Activated T-cell treated with anti-CD3 and anti-CD28 coated beads, Interleukin-2, amount 50 U/mL, for 72 hours (primary cell): ENCODE measurements at places on chromosomes 7 and 10.

- DNase-seq: no peak
- no peak overlapping the region for H3K27ac ChIP-seq
- H3K27me3 ChIP-seq: peaks cover 66% of the 10 kb centered on the region
Measured at GRCh38 chr7:8443576-8444467, 10.4 kb downstream of the NXPH1 start.

- no peaks in the 10 kb centered on the region for H3K27me3 ChIP-seq
- no peak overlapping the region for H3K4me3 ChIP-seq
- no peak overlapping the region for H3K27ac ChIP-seq
- H3K4me1 ChIP-seq: no peaks in the 10 kb centered on the region
- DNase-seq: no peak
Measured at GRCh38 chr7:146387140-146387539, 270.5 kb downstream of the CNTNAP2 start.

GRCh38 chr10:79143879-79144278, 75.1 kb downstream of the ZMIZ1 start:
- H3K27me3 ChIP-seq: no peaks in the 10 kb centered on the region
- no peak overlapping the region for H3K4me3 ChIP-seq
- peaks cover 42% of the 10 kb centered on the region for H3K4me1 ChIP-seq
- no peak overlapping the region for H3K27ac ChIP-seq
- no peaks in the 10 kb centered on the region for H3K36me3 ChIP-seq
- no peak for DNase-seq

GRCh38 chr10:29751684-29752083, 116.9 kb upstream of the SVIL start:
- no peak overlapping the region for H3K4me3 ChIP-seq
- no peak overlapping the region for H3K27ac ChIP-seq
- no peaks in the 10 kb centered on the region for H3K36me3 ChIP-seq
- peaks cover 7% of the 10 kb centered on the region for H3K27me3 ChIP-seq
- no peaks in the 10 kb centered on the region for H3K4me1 ChIP-seq

DNA sequence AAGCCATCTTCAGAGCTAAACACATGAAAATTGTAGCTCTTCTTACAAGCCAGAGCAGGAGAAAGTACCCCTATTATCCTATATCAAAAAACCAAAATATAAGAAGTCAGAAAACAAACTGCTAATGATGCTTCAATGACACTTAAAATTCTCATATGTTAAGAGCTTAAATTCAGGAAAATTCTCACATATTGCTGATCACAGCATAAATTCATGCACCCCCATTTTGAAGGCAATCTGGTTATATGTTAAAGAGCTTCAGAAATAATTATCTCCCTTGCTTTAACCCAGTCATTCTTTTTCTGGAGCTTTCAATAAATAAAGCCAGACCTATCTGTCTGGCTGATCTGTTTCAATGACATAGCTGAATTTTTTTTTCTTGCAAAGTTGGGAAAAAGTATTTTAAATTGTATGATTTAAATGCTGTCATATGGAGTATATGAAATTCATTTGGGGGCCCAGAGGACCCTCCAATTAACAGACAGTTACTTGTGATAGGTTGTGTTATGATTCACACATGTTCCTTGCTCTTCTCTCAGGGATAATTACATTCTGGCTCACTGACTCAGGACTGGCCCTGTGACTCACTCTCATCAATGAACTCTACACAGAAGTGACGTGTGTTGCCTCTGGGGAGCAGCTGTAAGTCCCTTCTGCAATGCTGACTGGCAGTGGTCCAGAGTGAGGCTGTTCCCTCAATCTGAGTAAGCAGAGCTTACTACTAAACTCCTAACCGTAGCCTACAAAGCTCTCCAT, 85.2 kb downstream of the HGF start:
- peak; percentile 1 for DNase-seq
- H3K36me3 ChIP-seq: no peaks in the 10 kb centered on the region
- H3K27ac ChIP-seq: no peak overlapping the region
- H3K27me3 ChIP-seq: no peaks in the 10 kb centered on the region
